Epithelial cell of prostate (primary cell): ENCODE measurements at places on chromosomes 6 and 20.

DNA sequence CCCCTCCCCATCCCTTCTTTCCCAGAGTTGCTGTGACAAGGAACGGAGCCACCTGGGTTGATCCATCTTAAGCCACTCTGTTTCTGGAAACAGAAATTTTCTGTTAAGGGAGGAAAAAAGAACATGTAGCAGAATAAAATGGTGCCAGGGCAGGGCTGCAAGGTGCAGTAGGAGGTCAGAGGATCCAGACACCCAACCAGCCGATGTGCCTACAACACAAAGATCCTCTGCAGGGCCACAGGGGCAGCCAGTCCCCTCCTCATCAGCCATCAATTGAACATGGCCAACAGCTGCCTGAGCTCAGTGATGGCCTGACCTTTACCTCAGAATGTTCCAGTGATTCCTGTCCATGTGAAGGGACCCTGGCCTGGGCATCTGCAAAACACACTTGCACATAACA, 11.9 kb downstream of the MDFI start:
- DNase-seq = no peak

GRCh38 chr20:40189621-40190020, 499.4 kb downstream of the MAFB start:
- DNase-seq = peak; percentile 26

GRCh38 chr6:155408231-155408630, 47.4 kb downstream of the NOX3 start:
- DNase-seq = no peak

DNA sequence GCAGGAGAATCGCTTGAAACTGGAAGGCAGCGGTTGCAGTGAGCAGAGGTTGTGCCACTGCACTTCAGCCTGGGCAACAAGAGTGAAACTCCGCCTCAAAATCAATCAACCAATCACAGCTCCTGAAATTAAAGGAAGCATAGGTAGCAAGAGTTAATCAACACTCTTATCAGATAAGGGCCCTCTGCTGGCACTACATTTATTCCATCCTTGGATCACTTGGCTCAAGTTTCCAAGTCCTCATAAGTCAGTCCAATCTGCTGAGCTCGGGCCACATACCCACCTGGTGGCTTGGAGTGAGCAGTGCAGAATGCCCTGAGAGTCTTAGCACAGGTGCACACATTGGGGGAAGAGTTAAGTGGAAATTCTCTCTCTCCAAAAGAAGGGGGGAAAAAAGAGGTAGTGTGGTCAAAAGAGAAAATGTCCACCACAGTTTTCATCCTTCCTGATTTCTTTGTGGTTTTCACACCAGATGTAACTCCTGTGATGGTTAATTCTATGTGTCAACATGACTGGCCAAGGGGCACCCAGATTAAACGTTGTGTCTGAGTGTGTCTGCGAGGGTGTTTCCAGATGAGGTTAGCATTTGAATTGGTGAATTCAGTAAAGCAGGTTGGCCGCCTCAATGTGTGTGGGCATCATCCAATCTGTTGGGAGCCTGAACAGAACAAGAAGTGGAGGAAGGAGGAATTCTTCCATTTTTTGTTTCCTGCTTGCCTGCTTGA, 14.2 kb upstream of the FAM8A1 start:
- no peak for DNase-seq

GRCh38 chr6:6886886-6887285, 220.9 kb upstream of the RREB1 start:
- no peak for DNase-seq

GRCh38 chr6:167129562-167129961, 6.7 kb downstream of the CCR6 start:
- DNase-seq = no peak

DNA sequence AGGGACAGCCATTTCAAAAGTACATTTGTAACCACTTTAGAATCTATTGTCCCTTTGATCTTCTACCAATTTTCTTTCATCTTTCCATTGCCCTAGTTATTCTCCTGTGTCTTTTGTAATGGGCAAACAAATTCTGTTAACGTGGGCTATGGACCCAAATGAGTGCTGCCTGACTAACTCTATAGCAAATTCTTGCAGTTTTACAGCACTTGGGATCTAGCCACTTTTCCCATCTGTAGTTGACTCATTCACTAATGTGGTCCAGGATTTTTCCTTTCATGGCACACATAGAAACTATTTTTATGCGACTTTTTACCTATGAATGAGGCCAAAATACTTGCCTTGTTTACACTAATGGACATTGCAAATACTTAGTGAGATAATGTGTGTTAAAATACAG, 52.0 kb downstream of the GRIK2 start:
- no peak for DNase-seq

DNA sequence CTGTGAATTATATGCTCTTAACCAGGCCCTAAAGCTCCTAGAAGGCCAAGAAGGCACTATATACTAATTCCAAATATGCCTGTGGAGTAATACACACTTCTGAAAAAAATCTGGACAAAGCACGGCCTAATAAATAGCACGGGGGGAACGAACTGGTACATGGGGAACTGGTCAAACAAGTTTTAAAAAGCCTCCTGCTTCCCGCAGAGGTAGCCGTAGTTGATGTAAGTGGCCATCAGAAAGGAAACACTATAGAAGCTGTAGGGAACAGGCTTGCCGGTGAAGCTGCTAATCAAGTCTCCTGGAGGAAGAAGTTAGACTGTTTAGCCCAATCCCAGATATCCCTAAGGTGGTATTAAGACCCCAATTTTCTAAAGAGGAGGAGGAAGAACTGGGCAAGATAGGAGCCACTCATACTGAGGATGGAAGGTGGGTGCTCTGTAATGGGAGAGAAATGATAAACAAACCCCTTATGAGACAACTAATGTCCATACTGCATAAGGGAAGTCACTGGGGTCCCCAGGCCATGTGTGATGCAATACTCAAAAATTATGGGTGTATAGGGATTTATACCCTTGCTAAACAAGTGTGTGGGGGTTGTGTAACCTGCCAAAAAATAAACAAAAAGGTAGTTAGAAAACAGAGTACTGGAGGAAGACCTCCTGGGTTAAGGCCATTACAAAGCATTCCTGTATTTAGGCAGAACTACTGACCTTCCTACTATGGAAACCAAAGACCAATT, 27.1 kb upstream of the ZNF318 start:
- DNase-seq = peak; percentile 10

GRCh38 chr20:50092436-50092835, 20.5 kb downstream of the UBE2V1 start:
- no peak for DNase-seq

DNA sequence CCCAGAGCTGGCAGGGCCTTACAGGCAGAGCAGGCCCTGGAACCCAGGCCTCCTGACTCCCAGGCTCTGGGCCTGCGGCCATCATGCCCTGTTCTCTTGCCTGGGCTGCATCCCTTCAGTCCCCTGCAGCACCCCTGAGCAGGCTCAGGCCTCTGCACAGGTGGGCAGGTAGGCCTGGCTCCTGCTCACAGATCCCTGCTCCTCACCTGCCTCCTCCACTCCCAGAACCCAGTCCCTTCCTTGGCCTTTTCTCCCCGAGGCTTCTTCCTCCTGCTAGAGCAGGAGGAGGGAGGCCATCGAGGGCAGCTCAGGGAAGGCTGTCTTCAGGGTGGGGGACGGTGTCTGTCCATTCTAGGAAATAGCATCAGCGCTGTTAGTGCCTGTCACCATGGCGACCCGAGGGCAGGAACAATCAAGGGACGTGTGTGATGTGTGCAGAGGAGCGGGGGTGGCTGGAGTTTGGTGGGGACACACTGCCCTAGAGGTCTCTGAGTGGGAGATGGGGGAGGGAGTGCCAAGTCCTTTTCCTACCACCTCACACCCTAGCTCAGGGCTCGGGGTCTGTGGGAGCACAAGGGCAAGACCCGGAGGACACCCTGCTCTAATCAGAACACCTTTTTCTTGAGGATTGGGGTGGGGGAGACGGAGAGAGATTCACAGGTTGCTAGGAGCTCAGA, 26.6 kb downstream of the GLP1R start:
- no peak for DNase-seq

DNA sequence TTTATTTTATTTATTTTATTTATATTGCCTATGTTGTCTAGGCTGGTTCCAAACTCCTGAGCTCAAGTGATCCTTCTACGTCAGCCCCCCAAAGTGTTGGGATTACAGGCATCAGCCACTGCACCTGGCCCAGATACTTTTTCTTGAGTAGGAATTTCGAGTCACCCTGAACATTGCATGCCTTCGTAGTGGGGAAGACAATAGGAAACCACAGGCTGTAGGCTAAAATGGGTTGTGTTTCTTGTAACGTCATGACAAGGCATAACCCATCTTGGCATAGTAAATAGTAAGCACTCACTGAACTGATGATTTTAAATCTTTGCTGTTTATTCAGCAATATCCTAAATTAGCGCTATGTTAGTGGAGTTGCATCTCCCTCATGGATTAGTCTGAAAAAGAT, 34.9 kb downstream of the PTPN1 start:
- DNase-seq = no peak

DNA sequence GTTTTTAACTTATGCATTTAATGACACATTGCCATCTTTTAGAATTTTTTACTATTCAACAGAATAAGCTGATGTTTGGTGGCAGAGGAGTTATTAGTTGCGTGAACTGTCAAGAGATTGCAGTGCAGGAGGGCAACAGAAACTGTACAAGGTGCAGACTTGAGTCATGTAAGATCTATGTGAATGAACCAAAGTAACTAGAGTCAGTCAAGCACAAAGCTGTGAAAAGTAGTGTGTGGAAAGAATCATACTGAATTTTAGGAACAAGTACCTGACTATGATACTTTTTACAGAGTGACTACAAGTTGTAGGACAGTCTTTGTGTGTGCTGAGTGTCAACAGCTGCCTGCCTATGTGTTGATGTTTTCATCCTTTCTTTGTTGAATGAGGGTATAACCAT, 2.7 kb upstream of the C6orf163 start:
- DNase-seq = no peak

DNA sequence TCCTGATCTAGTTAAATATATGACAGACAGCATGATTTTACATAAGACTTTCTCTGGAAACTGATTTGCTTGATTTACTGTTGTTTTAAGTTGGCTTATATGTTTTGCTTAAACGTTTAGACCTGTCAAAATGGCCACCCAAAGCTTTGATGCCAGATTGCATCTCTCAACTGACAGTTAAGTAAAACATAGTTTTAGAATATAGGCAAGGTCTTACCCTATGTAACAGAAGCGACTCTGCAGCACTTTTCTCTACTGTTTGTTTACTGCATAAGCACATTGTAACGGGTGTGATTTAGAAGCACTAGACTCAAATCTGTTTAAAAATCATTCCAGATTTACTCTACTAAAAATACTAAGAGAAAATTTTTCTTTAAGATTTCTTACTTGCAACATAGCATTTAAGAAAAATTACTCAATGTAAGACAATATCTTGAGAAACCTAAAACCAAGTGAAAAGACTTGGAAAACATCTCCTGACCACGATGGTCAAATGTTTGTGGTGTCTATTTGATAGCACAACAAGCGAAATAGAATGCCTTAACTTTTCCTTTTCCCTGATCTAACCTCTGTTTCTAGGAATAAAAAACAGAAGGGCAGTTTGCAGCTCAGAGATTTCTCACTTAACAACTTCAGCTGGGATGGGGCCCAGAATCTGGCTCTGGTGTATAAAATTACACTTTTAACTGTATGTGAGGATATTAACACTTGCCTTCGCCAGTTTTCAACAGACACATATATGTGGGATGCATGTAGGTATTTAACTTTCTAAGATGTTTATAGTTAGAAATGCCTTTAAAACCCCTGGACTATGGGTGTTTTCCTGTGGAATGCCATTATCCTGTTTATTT, 47.4 kb downstream of the AIG1 start:
- DNase-seq = no peak

DNA sequence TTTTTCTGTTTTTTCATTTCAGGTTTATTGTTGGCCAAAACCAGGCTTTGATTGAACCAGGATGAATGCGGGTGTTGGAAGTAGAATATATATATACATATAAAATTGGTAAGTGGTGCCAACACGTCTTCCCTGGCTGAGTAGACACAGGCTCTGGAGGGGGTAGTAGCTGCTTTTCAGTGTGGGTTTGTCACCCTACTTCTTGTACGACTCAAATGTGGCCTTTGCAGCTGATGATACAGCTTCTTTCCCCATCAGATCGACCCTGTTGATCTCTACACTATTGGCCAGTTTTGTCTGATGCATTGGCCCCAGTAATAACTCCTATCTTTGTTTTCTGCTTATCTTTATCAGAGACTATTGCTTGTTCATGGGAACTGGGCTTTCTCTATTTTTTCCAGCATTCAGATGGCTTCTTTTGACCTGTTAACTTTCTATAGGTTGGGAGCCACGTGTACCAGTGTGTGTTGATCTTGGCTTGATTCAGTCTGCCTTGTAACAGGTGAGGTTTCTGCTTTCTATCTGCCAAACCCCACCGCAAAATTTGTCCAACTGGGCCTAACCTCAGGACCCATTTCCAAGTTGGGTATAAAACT, 2.7 kb upstream of the ZNFX1 start:
- no peak for DNase-seq

GRCh38 chr6:110524305-110524704, 47.9 kb upstream of the SLC22A16 start:
- DNase-seq = no peak

DNA sequence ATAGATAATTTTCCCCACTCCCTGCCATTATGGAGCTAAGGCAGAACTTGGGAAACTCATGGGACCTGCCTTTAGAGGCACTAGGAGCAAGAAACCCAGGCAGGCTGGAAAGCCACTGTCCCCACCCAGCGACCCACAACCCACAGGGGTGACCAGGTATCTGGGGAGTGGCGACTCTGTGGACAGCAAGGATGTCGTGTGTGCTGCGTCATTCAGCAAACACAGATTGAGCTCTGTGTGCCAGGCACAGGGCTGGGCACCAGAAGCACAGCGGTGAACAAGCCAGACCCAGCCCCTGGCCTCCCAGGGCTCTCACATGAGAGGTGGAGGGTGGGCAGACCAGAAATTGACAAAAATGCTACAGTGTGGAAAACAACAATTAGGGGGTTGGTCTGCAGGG, 27.7 kb downstream of the DLGAP4 start:
- no peak for DNase-seq

DNA sequence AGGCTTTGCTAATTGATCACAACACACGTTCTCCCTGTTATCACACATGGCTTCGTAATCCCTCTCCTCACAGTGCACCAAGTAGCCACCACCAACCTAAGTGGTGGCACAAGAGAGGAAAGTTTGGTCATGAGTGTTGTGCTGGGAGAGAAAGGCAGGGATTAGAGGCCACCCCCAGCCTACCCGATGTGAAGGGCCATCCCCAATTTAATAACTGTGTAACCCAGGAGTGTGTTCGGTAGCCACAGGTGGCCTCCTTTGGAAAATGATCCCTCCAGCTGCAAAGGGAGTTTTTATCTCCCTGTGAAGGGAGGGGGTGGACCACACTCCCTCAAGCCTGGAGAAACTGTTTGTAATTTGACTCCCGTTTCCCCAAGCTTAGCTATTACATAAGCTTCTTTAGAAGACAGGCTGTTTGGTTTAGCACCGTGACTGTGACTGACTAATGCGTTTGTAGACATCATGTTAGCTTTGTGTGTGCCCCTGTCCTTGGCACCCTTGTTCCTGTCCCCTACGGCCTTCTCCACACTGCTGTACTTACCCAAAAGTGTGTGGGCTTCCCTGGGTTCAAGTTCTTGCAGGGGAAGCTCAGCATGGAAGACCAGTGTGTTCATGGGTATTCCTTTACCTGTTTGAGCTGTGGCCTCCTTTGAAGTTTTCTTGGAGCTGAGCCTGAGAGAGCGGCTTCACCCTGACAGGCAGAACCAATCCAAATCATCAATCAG, 20.6 kb downstream of the PPP1R16B start:
- DNase-seq = peak; percentile 18

GRCh38 chr6:123489589-123489988, 147.2 kb downstream of the TRDN start:
- DNase-seq = no peak

- DNase-seq = no peak
Observed at GRCh38 chr6:24323632-24324337, 34.1 kb downstream of the DCDC2 start.

GRCh38 chr20:35005463-35005961, 49.8 kb downstream of the MYH7B start:
- DNase-seq = no peak
